ENCODE measurements at places on chromosomes 6 and 20. TPM values are rescaled to one million over a fixed set of nuclear protein-coding genes. Genes with fewer than 3 reads are reported as not detected.

- DNase-seq = no peak
Observed at GRCh38 chr6:111748231-111748647, 125.0 kb downstream of the FYN start.

- DNase-seq = no peak
Observed at GRCh38 chr6:30684386-30685156, 1.9 kb downstream of the PPP1R18 start.

- no peak for DNase-seq
Observed at GRCh38 chr20:8536262-8536618, 404.2 kb downstream of the PLCB1 start.

GRCh38 chr6:154931711-154932424 lies 63.2 kb upstream of the TIAM2 start:
- DNase-seq = no peak

GRCh38 chr6:85715797-85716196 lies 73.1 kb upstream of the SYNCRIP start:
- DNase-seq = no peak

DNA sequence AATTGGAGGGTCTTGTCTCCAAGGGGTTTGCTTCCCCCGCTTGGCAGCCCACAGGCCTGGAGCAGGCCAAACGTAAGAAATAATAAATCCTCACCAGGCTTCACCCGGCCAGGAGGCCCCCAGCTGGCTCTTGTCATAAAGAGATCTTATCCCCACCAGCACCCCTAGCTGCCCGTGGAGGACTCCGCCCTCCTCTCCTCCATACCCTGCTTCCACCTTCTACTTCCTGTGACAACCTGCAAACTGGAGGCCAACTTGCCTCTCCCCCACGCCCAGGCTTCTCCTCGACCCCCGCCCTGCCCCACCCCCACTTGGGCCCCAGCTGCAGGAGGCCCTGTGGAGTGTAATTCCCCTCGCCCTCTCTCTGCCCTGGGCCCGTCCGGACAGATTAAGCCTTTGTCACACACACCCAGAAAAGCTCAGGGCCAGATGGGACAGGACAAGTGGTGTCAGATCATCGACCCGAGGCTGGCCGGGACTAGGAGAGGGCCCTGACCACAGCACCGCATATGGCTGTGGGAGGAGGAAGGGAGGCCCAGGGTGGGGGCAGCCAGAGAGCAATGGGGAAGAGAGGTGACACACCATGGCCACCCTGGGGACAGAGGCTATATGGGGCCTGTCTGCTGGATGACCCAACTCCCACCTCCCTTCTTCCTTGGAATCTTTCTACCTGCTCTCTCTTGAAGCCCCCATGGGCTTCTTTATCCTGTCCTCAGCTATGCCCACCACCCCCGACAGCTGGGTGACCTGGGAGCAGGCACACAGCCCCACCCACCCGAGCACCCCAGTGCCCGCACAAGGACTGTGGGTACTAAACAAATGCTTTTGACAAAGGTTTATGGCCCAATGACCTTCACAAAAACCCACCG lies 3.9 kb downstream of the NOL4L start:
- DNase-seq = no peak

GRCh38 chr6:99216959-99217358 lies 132.5 kb downstream of the FAXC start:
- no peak for DNase-seq

- DNase-seq = no peak
Observed at GRCh38 chr20:5674176-5674660, 76.0 kb upstream of the SHLD1 start.

DNA sequence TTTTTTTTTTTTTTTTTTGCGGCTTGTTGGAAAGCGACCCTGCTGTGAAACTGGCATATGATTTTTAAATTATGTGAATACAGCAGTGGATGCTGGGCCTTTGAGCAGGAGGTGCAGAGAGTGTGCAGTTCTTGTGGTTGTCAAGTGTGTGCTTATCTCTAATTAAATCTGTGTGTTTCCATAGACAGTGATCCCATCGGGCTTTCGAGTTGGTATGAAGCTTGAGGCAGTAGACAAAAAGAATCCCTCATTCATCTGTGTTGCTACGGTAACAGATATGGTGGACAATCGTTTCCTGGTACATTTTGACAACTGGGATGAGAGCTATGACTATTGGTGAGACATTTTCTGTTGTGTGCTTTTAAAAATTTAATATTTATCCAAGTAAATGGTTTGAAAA lies 52.4 kb downstream of the L3MBTL3 start:
- DNase-seq = no peak

GRCh38 chr6:44071670-44072451 lies 55.4 kb downstream of the MRPL14 start:
- no peak for DNase-seq

DNA sequence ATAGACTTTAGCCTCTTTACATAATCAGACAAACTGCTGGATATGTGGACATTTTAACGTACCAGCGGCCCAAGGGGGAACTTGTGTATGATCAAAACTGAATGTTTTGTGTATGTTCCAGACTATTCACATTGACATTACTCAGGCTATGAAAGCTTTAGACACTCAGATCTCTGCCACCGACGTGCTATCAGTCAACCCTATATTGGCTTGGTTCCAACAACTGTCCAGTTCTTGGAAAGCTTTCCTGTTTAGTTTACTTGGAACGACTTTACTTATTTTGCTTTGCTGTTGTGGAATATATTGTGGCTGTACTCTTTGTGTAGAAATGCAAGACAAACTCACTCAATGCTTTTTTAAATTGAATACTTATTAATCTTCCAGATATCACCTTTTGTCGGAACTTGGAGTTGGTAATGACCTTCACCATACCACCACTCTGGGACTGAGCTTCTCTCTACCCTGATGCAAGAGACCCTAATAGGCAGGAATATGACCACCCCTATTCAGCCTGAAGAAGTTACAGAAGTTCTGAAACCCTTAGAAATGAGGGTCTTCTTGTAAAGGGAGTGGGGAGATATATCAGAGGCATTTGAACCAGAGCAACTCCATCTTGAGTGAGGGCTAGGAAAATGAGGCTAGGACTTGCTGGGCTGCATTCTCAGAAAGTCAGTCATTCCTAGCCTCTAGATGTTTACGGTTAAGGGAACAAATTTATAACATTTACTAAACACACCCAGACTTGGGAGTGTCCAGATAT lies 49.0 kb upstream of the PAX1 start:
- no peak for DNase-seq

DNA sequence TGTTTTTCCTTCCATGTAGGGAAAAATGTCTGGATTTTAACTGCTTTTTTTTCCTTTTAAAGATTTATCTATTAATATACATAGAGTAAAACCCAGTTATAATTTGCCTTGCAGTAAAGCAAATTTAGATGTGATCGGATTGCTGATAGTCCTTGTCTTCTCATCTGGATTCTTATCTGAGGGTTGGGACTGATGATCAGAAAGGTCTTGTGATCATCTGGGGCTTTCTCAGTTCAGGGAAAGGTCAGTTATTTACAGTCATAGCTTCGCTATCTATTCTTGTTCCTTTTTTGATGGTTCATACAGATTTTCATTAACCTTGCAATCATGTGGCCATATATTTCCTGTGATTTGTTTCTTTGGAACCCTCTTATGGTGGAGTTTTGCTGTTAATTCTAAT lies 63.8 kb upstream of the CLDN20 start:
- no peak for DNase-seq

GRCh38 chr6:109381061-109381746 lies 1.1 kb downstream of the CD164 start:
- DNase-seq = no peak

DNA sequence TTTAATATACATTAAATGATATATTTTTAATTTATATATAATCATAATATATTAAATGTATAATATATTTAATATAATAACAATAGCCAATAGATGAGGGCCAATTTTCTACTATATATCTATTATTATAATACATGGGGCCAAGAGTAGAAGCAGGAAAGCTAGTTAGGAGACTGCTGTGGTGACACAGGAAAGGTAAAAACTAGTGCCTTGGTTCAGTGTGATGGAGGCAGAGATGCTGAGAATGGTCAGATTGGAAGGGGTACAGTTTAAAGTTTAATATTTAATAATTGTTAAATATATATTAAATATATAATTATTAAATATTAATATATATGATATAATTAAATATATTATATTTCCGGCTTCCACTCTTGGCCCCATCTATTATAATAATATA lies 102.9 kb upstream of the RNF217 start:
- DNase-seq = no peak

DNA sequence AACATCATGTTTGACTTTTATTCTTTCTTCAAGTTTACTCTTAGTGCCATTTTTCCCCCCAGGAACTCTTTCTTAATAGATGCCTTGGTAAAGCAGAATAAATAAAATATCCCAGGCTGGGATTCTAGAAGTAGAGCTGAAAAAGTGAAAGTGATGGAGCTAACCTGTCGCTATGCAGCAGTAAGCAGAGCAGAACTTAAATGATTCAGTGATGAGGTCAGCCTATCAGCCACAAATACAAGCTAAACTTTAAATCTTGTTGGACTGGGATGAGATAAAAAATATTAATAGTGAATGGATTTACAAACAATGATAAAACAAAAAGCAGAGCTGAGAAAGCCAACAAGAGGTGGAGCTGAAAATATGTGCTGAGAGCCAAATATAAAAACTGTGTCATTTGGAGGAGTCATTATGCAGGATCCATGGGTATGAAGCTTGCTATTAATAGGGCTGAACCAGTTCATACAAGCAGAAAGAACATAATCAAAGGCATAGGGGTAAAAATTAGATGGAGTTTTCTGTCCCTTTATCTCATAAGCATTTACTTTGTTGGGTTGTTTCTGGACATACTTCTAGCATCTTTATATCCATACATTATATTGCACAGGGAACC lies 877.8 kb downstream of the EPHA7 start:
- no peak for DNase-seq

DNA sequence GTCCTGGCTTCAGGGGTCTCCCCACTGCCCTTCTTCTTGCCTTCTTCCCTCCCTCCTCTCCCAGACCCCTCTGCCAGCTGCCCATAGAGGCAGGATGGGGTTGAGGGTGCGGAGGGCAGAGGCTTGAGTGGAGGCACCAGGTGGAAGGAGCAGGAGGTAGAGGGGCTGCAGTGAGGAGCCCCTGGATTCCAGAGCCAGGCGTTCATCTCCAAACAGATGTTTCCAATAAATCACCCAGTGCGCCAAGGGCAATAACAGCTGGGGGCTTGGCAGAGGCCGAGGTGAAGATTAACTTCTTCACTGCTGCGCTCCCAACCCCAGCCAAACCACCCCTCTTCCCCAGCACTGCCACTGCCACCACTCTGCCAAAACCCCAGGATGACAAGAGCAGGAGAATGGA lies 10.7 kb downstream of the MDFI start:
- no peak for DNase-seq

DNA sequence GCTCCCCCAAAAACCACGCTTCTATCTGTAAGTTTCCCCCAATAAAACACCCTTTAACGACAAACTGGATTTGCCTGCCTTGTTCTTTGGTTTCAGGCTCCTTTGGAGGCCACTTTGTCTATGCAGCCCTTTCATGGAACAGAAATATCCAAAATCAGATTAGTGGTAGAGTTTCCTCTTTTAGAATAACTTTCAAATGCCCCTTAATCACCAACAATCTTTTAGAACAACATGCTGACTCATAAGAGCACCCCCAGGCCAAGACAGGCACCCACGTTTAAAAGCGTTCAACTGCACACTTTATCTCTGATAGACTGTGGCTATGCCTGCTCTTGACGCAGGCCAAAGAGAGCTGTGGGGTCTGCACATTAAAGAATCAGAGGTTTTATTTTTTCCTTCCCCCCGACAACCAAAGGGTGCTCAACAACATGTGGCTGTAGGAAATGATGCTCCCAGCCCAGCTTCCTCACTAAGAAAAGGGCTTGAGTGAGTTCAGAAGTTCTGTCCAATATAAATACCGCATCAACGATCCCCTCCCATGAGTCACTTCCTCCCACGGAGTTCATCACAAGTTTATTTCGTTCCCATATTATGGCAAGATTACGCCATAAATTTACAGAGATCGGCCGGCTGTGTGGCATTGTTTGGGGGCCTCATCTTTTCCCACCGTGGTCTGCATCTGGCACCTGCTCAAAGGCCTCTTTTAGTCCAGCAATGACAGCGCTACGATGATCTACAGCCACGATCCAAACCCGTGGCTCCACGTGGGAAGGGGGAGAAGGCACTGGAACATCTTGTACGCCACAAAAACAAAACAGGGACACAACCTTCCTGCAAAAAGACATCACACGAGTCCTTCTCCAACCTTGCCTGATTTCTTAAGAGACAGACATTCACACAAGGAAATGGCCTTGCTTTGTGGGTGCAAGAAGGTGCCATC lies 88.8 kb upstream of the NFATC2 start:
- no peak for DNase-seq

DNA sequence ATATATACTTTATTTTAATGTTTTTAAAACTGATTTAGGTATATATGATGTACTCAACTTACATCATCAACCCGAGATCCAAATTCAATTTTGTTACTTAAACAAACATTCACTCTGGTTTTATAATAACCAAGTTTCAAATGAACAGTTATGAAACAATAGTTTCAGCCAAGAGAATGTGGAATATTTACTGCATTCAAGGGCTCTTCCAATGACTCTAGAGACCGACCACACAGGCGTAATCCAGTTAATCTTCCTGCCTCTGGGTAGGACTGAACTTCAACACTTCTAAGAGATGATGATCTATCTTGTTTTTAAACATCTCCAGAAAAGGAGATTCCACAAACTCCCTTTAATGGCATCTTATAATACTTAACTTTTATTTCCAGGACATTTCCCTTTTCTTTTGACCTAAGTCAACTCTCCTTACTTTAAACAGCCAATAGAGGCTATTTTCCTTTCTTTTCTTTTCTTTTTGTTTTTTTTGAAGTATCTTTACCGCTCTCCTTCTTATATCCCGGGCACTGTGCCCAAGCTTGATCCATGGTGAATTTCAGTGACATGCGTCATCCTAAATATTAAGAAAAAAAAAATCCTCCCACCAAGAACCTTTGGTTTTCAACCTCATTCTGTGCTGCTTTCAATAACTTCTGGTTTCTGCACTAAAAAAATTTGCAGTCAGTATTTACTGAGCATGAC lies 110.1 kb downstream of the KIF13A start:
- no peak for DNase-seq

DNA sequence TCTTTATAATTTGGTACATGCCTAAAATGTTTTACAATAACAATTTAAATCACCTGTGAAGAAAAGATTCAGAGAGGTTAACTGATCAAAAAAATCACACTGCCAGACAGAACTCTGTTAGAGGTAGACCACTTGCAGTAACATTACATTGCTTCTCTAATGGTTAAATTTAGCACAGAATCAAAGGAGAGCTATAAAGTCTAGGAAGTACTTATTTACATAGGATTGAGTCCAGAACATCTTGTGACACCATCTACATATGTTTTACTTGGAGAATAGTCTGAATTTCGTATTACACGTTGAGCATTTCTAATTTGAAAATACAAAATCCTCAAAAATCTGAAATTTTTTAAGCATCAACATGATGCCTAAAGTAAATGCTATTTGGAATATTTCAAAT lies 17.2 kb upstream of the TBC1D20 start:
- DNase-seq = no peak

- DNase-seq = no peak
Observed at GRCh38 chr20:35991142-35991771, 22.9 kb downstream of the CNBD2 start.

The MYCT1 gene
- total RNA-seq = not detected

The NT5E gene
- total RNA-seq = 197 TPM

The E2F1 gene
- total RNA-seq = 6.3 TPM

The ADGRF4 gene
- total RNA-seq = not detected

The HLA-F gene
- 11.4 TPM for total RNA-seq

The SH3BGRL2 gene
- total RNA-seq = 1.9 TPM

The FBXO9 gene
- total RNA-seq = 79.9 TPM

The THEMIS gene
- total RNA-seq = not detected

The C6orf141 gene
- not detected for total RNA-seq

The KCNG1 gene
- 6.3 TPM for total RNA-seq

The ANKRD66 gene
- total RNA-seq = not detected

The GLP1R gene
- total RNA-seq = not detected

The FOXQ1 gene
- total RNA-seq = not detected

The PBX2 gene
- total RNA-seq = 71.4 TPM

All from osteocyte (in vitro differentiated cells).